ENCODE measurements at places on chromosomes 16 and 17.

DNA sequence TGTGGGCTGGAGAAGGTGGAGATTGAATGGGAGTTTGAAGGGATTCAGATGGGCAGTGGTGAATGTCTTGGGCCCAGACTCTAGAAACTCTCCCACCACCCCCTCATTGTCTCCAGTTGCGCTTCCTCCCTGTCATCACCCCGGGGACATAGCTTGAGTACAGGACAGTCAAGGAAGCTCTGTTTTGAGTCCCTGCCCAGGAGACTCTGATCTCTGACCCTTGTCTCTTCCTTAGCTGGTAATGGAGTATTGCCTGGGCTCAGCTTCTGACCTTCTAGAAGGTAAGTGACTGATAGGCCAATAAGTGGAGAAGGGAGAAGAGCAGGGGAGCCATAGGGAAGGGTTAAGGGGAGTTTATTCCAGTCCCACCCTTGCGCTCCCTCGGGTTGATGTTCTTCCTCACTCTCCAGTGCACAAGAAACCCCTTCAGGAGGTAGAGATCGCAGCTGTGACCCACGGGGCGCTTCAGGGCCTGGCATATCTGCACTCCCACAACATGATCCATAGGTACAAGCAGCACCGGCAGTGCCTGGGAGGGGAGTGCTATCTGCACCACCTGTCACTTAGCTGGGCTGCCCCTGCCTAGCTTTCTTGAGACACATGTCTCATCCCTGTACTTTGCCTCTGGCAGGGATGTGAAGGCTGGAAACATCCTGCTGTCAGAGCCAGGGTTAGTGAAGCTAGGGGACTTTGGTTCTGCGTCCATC lies 5.0 kb downstream of the TAOK2 start:
- no peak for DNase-seq

- no peak for DNase-seq
Measured at GRCh38 chr17:6683730-6684459, 29.3 kb downstream of the SLC13A5 start.

DNA sequence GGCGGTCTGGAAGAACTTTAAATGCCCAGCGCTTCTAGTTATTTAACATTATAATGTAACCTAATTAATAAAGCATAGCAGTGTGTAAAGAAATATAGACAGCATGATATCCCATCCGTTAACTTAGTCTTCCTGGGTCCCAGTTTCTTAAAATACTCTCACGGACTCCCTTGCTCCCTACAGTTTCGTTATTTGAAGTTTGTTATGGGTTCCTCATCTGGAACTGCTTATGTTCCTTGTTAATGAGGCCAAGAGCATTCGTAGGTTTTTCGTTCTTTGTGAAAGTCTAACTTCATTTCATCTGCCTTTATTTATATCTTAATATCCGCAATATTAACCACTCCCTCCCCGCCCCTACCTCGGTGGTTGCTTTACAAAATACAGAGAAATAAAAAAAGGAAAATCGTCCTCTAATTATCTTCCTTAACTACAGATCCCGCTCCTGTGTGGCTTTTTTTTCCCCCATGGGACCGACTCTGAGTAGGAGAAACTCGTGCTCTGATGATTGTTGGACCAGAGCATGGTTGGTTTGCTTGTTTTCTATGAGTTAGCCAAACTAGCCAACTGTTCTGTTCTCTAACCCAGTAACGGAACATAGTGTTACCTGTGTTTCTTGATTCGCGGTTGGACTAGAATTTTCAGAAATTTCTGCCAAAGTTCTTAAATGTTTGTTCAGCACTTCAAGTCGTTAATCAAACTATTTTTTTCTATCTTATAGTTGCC lies 863 bp downstream of the ADPRM start:
- DNase-seq, result peak; percentile 31

DNA sequence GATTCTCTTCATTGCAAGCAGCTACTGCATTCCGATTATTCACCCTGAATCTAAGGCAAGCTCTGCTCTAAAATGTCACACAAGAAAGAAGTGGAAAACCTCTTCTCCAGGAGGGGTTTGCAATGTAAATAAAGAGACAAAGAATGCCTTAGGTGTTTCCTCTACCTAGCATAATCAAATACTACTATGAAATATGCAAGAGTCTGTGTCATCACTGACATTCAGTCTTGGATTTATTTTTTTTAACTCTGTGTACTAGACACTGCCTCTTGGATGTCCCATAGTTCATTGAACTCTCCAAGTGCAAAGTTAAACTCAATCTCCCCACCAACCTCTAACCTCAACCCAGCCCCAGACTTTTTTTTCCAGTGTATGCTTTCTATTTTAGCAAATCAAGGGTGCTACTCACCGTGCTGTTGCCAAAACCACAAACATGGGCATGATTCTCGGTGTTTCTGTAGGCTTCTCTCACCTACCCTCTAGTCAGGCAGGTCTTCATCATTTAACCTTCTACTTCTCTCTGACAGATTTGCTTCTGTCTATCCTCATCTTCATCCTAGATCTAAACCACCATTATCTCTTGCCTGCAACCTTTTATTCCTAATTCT lies 329.1 kb downstream of the CDH13 start:
- no peak for DNase-seq

- no peak for DNase-seq
Measured at GRCh38 chr16:54407596-54407995, 121.0 kb upstream of the IRX3 start.

DNA sequence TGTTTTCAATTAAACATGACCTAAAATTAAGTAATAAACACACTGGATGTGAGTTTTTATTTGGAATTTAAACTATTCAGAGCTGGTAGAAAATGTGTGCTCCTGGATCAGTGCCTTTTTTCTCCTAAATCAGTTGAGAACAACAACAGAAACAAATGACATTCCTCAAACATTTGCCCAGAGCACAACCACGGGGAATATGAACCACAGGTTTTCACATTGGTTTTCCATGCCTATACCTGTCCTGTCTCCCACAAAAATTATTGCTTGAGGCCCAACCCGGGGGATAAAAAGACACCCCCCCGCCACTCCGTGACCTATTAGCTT lies 6.8 kb downstream of the HSBP1 start:
- peak; percentile 49 for DNase-seq

All from renal cortical epithelial cell (primary cell).